CD4-positive, alpha-beta T cell (primary cell): ENCODE measurements at places on chromosomes 2 and 18.
A peak's percentile ranks its signal among the peaks of the same experiment; 100 is the strongest.

DNA sequence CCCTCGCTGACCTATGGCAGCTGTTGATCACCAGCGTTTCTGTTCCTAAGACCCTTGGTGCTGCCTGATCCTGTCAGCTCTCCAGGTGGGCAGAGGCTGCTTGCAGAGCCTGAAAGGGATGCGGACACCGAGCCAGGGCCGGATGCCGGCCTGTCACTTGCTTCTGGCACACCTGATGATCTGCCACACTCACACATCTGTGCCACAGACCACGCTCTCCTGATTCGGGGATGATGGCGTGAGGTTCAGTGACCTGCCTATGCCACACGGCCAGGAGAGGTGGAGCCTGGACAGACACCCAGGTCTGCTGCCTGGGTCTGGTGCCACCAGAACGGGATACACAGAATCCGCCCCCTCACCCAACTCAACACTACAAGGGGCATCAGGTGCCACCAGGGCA is 129.4 kb upstream of the GLI2 start:
- no peak for DNase-seq

- no peak for DNase-seq
These were observed 94.4 kb upstream of the MSH6 start for GRCh38 chr2:47688561-47688960.

DNA sequence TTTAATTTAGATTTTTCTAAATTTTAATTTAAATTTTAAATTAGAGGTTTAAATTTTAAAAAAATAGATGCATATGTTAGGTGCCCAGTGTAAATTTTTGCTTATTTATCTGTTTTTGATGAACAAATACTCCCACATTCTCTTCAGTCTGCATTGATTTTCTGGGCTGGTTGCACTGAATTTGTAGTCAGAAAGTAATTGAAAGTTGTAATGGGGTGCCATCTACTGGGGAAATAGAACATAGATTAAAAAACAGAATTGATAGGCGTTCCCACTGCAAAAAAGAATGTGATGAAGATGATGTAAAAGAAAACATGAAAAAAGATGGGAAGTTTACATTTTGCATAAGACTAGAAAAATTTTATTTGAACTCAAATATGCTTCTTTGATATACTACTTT is 51.7 kb upstream of the CCDC85A start:
- no peak for DNase-seq

- no peak for DNase-seq
These were observed 40.9 kb downstream of the TCF4 start for GRCh38 chr18:55546851-55547704.

DNA sequence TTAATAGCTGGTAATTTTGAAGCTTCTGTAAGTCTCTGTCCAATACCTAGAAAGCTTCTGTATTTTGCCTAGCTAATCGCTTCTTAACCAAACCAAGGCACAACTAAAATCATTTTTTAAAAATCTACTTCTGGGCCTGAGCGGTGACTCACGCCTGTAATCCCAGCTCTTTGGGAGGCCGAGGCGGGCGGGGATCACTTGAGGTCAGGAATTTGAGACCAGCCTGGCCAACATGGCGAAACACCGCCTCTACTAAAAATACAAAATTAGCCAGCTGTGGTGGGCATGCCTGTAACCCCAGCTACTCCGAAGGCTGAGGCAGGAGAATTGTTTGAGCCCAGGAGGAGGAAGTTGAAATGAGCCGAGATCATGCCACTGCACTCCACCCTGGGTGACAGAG is 148.6 kb upstream of the FIGN start:
- DNase-seq, result no peak

DNA sequence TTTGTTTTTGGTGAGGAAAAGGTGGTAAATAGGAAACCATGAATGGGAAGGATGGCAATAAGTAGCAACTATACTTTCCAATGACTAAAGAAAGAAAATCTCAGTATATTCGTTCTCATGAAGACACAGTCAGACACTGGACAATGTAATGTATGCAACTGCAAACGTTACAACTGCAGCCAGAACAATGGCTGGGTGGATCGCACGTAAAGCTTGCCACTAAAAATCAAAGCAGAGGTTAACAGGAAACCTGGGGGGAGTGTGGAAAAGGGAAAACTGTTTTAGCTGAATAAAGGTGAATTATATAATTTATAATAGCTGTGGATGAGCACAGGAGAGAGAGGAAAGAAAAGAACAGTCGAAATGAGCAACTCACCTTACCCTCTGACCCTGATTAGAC is 33.3 kb downstream of the NEMP2 start:
- no peak for DNase-seq

DNA sequence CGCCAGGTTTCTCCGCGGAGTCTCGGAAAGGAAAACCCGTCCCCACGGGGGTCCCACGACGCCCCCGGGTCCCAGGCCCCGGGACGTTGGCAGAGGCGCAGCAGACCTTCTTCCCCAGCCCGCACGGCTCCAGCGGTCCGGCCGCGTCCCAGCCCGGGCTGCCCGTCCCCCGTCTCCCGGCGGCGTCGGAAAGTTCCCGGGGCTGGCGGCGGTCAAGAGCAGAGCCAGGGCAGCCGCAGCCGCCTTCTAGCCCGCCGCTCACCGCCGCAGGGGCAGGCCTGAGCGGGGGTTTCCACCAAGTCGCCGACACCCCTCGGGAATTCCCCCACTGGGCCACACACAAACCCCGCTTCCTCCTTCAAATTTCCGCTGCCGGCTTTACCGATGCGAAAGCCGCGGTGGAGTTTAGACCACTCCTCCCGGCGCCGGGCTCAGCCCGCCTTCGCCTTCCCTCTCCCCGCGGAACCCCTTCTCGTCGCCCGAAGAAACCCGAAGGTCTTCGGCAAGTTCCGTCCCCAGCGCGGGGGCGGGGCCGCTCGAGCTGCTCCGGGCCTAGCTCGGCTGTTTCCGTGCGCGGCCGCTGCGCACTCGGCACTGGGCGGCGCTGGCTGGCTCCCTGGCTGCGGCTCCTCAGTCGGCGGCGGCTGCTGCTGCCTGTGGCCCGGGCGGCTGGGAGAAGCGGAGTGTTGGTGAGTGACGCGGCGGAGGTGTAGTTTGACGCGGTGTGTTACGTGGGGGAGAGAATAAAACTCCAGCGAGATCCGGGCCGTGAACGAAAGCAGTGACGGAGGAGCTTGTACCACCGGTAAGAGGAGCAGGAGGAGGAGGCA is at the start of gene CREB1:
Gene CREB1, plus strand, starts transcription at position 633 of the 830 bp plus-strand sequence. CDS start 25,674 bp downstream, outside the sequence.
- peak; percentile 100 for DNase-seq

GRCh38 chr2:235008584-235009044 is 56.8 kb downstream of the SH3BP4 start:
- no peak for DNase-seq

DNA sequence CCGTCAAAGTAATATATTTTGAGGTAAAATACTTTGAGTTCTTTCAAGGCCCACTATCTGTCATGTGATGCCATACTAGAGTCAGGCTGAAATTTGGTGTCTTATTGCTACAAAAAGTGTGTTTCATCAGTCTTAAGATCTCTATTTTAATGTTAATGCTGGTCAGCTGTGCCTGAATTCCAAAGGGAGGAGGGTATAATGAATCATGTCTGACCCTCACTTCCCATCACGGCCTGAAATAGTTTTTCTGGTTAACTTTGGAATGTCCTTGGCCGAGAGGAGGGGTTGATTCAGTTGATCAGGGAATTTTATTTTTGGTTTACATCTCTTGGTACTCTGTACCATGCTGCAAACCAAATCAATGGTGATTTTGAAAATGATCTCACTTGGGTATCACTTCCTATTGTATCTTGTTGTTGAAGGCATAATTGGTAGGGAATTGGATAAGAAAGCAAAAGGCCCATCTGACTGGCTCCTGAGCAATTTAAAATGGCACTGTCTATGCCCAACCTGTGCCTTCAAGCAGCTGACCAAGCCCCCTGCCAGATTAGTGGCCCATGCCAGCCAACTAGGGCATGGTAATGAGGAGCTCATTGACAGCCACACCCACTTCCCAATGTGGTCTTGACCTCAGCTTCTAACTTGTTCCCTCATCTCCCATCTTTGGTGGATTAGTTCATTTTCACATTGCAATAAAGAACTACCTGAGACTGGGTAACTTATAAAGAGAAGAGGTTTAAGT is 6.1 kb upstream of the SLC35F5 start:
- DNase-seq, result no peak

DNA sequence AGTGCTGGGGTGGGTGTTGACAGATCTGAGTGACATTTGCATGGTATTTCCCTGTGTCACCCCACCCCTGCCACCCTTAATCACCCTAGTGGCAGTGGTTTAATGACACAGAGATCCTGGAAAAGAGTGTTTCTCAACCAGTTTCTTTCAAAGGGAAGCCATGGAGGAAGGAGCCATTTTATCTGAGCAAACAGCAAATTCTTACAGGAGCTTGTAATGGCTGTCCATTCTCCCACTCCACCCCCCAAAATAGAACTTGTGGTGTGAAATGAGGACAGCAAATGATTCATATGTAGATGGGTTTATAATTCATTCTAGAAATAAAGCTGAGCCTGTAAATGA is 51.5 kb downstream of the CDC42EP3 start:
- no peak for DNase-seq

DNA sequence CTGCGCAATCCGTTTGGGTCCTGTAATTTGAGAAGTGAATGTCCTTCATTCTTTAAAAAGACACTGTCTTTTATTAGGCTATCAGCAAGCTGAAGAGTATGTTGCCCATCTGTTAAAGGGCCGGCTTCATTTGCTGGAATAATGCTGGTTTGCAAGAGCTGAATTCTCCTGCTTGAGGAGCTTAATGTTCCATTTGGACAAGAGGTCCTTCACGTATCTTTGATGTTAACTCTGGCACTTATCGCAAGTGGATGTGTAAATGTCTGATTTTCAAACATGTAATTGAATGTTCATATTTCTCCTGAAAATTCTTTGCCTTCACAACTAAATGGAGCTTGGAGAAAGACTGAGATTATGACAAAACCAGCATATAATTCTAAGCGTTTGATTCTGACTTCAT is 280.8 kb upstream of the NRP2 start:
- DNase-seq, result no peak

DNA sequence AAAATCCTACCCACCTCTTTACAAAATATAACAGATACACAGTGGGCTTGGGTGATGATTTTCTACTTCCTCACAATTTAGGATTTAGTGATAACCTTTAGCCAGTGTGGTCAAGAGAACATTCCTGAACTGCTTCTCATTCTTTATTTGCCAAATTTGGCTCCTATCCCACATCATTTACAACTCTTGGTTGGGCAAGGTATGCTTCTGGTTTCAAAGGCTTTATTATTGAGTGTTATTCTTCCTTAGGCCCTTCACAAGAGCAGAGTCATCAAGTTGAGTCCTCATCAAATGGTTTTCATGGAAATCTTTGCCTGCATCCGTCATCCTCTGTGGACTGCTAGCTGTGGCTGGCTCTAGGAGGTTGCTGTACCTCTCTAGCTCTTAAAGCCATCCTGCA is 472.0 kb upstream of the ETAA1 start:
- no peak for DNase-seq

DNA sequence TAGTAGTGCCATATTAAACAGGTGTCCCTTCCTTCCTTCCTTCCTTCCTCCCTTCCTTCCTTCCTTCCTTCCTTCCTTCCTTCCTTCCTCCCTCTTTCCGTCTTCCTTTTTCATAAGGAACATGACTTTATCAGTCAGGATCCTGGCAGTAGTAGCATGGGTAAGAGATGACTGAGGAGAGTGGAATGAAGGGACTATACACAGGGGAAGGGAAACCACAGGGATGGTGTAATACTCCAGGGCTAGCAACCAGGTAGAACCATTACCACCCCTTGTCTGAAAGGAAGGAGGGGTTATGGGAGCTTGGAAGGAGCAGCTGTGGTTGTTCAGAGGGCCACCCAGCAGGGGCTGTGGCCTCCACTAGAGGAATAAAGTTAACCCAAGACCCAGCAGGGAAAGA is 23.2 kb upstream of the KDM3A start:
- no peak for DNase-seq

- DNase-seq, result no peak
These were observed 653.8 kb downstream of the BCL11A start for GRCh38 chr2:59899692-59900091.

DNA sequence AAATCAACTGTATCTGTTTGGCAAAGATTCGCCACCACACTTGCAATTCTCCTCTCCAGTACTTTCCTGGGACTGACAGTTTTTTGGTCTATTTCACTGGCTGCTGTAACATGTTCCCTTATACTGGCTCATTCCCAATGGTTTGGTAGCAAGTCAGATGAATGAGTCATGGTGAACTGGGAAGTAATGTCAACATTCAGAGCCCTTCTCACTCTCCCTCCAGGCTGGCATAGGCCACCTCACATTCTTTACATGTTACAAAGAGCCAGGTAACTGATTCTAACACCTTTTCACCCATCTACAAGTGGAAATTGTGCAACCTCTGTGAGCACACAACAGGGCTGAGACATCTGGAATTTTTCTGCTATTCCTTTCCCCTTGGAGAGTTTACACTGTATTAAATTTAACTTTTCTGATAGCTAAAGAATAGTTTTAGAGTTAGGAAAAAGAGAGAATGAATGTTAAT is 111.3 kb upstream of the TLK1 start:
- DNase-seq, result no peak

GRCh38 chr2:173393636-173394035 is 39.0 kb downstream of the CDCA7 start:
- no peak for DNase-seq

DNA sequence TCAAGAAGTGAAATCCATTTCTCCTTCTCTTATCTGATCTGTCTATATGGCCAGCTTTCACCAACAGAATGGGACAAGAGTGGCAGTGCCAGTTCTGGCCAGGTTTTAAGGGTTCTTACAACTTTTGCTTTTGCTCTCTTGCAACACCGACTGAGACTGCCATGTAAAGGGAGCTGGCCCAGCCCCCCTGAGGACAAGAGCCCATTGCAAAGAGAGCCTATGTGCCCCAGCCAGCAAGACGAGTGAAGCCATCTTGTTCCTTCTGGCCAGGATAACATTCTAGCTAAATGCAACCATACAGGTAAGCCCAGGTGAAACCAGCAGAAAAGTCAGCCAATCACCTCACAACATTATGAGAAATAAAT is 101.0 kb upstream of the RND3 start:
- DNase-seq, result no peak
